ENCODE measurements at places on chromosomes 4 and X.

DNA sequence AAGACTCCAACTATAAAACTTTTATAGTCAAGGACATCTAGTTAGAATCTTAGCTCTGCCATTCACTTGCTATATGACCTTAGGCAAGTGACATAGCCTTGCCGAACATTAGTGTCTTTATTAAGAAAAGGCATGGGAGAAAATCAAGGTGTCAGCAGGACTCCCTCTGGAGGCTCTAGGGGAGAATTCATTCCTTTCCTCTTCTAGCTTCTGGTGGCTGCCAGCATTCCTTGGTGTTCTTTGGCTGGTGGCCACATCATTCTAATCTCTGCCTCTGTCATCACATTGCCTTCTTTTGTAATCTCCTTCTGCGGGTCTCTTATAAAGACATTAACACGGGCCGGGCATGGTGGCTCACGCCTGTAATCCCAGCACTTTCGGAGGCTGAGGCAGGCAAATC, 99.8 kb downstream of the PPP1R2C start:
- H3K4me1 ChIP-seq, result peaks cover 10% of the 10 kb centered on the region
- H3K4me3 ChIP-seq, result no peak overlapping the region
- no peak for DNase-seq
- H3K27ac ChIP-seq, result no peak overlapping the region
- H3K36me3 ChIP-seq, result no peaks in the 10 kb centered on the region

GRCh38 chrX:103791826-103792485, 15.3 kb downstream of the PLP1 start:
- no peak for DNase-seq
- H3K27me3 ChIP-seq, result no peaks in the 10 kb centered on the region
- H3K4me1 ChIP-seq, result no peaks in the 10 kb centered on the region
- no peak overlapping the region for H3K27ac ChIP-seq
- H3K4me3 ChIP-seq, result no peak overlapping the region

DNA sequence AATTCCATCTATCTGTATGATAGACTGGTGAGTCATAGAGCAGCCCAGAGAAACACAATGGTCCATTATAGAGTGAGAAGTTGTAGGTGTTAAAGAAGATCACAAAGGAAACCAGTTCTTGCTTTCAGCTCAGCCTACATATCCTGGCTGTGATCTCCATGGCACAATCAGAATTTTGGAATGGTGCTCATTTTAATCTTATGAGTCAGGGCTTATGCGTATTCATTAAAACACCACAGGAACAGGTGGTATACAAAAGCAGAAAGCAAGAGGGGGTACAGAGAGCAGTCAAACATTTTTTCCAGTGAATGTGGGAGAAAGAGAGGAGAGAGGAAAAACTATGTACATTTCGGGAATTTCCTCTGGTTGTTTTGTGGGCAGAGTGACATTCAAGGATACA, 126.9 kb downstream of the MFAP3L start:
- no peaks in the 10 kb centered on the region for H3K36me3 ChIP-seq
- no peak overlapping the region for H3K27ac ChIP-seq
- H3K4me3 ChIP-seq, result no peak overlapping the region
- H3K27me3 ChIP-seq, result no peaks in the 10 kb centered on the region

DNA sequence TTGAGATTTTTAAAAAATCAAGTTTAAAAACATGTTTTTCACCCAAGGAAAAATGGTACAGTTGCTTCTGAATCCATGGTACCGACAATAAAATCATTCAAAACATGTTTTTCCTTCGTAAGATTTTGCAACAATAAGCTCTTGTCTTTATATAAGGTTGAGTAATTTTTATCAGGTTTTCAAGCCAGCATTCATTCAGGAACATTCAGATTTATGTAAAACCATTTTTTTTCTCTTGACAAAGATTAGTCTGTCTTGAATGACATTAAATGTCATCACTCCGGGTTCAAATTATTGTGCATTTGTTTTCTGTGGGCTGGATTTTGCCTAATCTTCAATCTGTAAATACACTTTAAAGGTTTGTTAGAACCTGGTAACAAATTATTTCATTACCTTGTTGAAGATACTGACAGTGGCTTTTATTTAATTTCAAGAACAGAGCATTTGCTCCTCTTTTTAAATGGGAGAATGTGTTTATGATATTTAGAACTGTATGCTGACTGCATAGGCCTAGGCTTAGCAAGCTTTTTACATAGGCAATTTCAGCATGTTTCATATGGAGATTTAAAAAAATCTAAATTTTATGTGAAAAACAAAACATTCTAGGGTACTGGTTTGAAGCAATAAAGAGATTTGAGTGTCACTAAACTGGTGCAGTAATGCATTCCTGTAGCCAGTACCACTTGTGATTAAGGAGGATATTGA, 336.4 kb upstream of the HAND2 start:
- H3K4me1 ChIP-seq, result no peaks in the 10 kb centered on the region
- H3K27me3 ChIP-seq, result no peaks in the 10 kb centered on the region
- H3K4me3 ChIP-seq, result no peak overlapping the region
- no peak for DNase-seq
- H3K27ac ChIP-seq, result no peak overlapping the region

GRCh38 chr4:23483320-23483960, 406.4 kb downstream of the PPARGC1A start:
- no peaks in the 10 kb centered on the region for H3K4me1 ChIP-seq
- H3K4me3 ChIP-seq, result no peak overlapping the region
- no peaks in the 10 kb centered on the region for H3K27me3 ChIP-seq
- no peak for DNase-seq
- no peak overlapping the region for H3K27ac ChIP-seq
- H3K36me3 ChIP-seq, result no peaks in the 10 kb centered on the region

DNA sequence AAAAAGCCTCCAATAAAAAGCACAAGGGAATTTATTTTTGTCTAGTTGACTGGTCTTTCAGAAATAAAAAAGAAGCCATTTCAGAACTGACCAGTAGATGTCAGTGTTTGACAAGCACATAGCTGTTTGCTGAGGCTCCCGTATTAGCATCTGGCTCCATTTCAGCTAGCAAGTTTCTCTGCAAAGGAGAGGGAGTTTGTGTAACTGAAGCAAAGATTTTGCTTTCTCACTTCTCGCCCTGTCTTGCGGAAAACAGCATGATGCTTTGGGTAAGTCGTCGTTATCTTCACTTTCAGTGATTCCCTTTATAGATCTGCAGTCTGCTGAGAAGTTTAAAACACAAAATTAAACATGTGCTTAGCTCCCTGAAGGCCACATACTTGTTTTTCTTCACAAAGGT, 85.5 kb downstream of the CT47B1 start:
- no peaks in the 10 kb centered on the region for H3K36me3 ChIP-seq
- DNase-seq, result peak; percentile 24
- H3K27me3 ChIP-seq, result no peaks in the 10 kb centered on the region

DNA sequence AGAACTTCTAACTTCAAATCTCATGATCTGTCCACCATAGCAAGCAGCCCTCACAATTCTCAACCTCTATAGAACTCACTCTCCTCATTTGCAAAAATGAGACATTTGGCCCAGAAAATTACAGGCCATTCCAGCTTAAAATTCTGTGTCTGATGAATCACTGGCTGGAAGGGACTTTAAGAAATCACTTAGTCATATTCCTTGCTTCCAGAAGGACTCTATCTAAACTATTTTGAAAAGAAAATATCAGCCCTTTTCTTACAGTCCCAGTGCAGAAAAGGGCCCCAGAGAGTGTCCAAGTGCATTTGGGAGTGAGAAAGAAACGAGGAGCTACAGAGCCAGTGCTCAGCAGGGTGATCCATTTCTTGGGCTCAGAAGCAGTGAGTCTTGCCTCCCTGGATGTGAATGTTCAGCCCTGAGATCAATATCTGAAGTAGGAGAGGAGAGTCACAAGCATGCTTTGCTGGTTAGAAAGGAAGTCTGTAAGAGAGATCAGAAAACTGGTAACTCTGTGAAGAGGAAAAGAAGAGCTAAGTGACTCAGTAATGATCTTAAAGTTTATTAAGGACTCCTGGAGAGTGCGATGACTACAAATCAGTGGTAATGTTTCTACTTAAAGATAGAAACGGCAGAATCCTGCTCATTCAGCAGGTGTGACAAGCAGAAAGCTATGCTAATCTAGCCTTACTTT, 139.8 kb downstream of the PALLD start:
- no peak overlapping the region for H3K27ac ChIP-seq
- H3K4me3 ChIP-seq, result no peak overlapping the region
- no peak for DNase-seq
- no peaks in the 10 kb centered on the region for H3K4me1 ChIP-seq
- peaks cover 22% of the 10 kb centered on the region for H3K27me3 ChIP-seq
- no peaks in the 10 kb centered on the region for H3K36me3 ChIP-seq

DNA sequence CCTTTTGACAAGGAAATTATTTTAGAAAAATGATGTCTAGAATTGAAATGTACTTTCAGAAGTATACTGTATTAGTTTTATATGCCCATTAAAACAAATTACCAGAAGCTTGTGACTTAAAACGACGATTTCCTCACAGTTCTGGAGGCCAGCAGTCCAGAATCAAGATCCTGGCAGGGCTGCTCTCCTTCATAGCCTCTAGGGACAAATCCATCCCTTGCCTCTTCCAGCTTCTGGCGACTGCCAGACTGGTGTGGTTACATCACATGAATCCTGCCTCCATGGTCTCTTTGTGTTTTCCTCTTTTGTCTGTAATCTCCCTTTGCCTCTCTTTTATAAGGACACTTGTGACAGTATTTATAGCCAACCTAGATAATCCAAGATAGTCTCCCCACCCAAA, 97.1 kb downstream of the IQCM start:
- no peak overlapping the region for H3K4me3 ChIP-seq
- H3K27ac ChIP-seq, result no peak overlapping the region
- H3K27me3 ChIP-seq, result no peaks in the 10 kb centered on the region

DNA sequence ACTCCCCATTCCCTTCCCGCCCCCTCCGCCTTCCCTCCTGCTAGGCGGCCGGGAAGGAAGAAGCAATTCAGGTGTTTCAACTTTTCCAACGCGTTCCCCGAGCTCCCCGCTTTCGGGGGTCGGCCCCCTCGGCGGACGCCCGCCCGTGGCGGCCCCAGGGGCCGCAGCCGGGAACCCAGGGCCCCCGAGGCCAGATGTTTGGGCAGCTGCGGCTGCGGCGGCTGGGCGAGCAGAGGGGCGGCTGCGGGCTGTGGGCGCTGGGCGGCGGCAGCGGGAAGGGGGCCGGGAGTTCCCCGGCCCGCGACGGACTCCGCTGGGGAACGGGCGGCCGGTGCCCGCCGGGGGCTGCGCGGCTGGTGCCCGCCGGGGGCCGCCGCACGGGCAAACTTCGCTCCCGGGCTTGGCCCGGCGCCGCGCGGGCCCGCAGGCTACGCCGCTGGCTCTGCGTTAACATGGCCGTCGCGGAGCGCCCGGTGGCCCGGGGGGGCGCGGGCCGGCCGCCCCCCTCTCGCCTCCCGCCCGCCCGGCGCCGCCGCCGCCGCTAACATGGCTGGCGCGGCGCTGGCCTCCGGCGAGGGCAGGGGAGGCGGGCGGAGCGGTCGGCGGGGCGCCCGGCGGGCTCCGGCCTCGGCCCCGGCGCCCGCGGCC, 510 bp downstream of the HMGB3 start:
- peaks cover 2% of the 10 kb centered on the region for H3K36me3 ChIP-seq
- DNase-seq, result no peak
- H3K4me3 ChIP-seq, result peak overlapping the region; percentile 26

GRCh38 chrX:2867206-2867605, 38.5 kb downstream of the GYG2 start:
- DNase-seq, result no peak
- no peak overlapping the region for H3K4me3 ChIP-seq
- no peak overlapping the region for H3K27ac ChIP-seq
- H3K36me3 ChIP-seq, result no peaks in the 10 kb centered on the region
- no peaks in the 10 kb centered on the region for H3K27me3 ChIP-seq

DNA sequence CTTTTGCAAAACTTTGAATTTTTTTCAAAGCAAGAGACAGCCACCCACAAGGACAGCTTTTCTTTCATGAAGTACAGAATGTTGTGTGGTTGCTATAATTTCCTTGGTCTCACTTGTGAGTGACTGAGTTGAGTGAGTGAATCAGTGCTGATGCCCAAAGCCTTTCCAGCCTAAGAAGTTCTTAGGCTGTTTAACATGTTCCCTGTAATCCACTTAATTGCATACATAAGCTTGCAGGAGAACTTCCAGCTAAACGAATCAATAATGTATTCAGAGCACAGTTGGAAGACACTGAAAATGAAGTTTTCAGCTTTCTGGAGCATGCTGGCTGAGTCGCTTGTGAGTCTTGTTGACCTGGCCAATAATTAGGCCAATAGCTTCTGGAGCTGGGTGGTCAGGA, 42.0 kb upstream of the GK2 start:
- no peak for DNase-seq
- H3K36me3 ChIP-seq, result no peaks in the 10 kb centered on the region
- no peak overlapping the region for H3K27ac ChIP-seq
- H3K4me1 ChIP-seq, result no peaks in the 10 kb centered on the region

DNA sequence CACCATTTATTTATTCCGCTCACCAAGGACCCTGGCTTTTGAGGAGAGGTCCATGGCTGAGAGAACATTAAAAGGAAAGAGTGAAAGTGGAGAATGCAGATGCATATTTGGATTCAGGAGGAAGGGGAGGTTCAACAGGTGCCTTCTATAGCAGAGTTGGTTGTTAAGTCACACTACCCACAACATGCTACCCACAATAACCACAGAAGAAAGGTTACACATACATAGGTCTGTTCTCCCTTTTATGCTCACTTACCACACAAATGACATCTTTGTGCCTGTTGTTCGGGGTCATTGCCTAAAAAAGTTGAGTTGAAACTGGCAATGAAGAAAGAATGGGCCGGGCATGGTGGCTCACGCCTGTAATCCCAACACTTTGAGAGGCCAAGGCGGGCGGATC, 587.4 kb downstream of the RPA4 start:
- DNase-seq, result no peak
- H3K27ac ChIP-seq, result no peak overlapping the region
- H3K27me3 ChIP-seq, result no peaks in the 10 kb centered on the region
- H3K36me3 ChIP-seq, result no peaks in the 10 kb centered on the region

DNA sequence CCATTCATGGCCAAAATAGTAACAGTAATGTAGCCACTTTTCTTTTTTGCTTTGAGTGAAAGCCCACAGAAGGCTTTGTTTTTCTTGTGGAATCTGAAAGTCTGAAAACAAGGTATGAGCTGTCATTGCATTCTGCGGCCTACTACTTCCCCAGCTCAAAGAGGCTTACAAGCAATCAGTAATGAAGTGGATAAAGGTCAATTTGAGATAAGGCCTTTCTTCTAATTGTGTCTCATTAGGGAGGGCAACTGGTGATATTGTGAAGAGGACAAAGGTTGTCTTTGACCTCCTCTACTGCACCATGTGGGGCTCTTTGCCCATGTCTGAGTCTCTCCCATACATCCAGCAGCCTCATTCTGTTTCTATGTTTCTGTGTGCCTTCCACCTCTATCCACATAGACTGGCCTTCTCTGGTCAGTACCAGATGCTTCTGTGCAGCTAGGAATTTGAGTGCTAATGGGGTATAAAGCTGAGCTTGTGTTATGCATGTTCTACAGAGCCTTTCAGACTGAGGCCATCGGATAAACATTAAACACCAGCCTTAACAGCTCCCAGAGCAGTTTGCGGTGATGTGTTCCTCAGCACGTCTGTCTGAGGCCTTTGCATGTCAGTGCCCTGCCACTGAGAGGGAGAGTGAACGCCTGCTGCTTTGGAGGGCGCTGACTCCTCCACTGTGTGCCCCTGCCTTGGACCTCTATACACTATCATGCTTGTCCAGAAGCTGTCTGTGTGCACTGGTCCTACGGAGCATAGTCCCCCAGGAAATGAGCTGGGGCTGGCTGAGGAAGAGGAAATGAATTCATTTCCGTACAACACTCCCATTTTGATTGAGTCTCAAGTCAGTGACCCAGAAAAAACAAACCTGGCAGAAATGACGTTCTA, 80.2 kb downstream of the SH2D1A start:
- H3K27ac ChIP-seq, result peak overlapping the region; percentile 86
- DNase-seq, result peak; percentile 84
